ENCODE measurements at places on chromosomes 7 and 10. TPM values are rescaled to one million over a fixed set of nuclear protein-coding genes. Genes with fewer than 3 reads are reported as not detected.

WIPF3 gene
- 1.7 TPM for total RNA-seq

DNA sequence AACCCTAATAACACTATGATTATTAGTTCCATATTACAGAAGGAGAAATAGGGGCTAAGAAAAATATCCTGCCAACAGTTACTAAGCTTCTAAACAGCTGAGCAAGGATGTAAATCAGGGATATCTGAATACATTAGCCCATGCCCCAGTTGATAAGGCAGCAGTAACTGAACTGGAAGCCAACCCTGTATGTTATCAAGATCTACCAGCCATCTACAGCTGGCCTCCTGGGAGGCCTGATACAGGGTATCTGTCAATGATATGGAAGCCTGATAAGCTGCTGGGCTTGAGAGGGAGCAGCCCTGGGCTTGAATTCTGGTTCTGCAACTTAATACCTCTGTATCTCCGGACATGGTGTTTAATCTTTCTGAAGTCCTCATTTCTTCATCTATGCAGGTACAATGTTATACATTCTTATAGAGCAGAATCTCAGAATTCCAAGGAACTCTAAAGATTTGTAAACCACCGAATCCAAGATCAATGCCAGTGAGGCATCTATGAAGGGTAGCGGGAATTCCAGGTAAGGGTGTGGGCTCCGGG is 37.9 kb upstream of the AFAP1L2 start:
- no peaks in the 10 kb centered on the region for H3K27me3 ChIP-seq
- H3K4me3 ChIP-seq: no peak overlapping the region
- H3K27ac ChIP-seq: no peak overlapping the region
- H3K36me3 ChIP-seq: peaks cover 33% of the 10 kb centered on the region
- DNase-seq: no peak

- peaks cover 3% of the 10 kb centered on the region for H3K27me3 ChIP-seq
- no peak for DNase-seq
- no peak overlapping the region for H3K27ac ChIP-seq
- no peak overlapping the region for H3K4me3 ChIP-seq
- H3K36me3 ChIP-seq: no peaks in the 10 kb centered on the region
Measured at GRCh38 chr10:21196822-21197395, 299.8 kb upstream of the NEBL start.

- no peaks in the 10 kb centered on the region for H3K36me3 ChIP-seq
- H3K4me3 ChIP-seq: peak overlapping the region; percentile 39
- no peak for DNase-seq
- no peaks in the 10 kb centered on the region for H3K27me3 ChIP-seq
- H3K4me1 ChIP-seq: peaks cover 6% of the 10 kb centered on the region
Measured at GRCh38 chr10:112375721-112376395, 1.9 kb downstream of the ACSL5 start.

FANK1 gene
- total RNA-seq: 11.8 TPM

- no peaks in the 10 kb centered on the region for H3K4me1 ChIP-seq
- no peak overlapping the region for H3K4me3 ChIP-seq
- no peak for DNase-seq
- H3K27ac ChIP-seq: no peak overlapping the region
Measured at GRCh38 chr10:35503578-35503977, 101.6 kb upstream of the GJD4 start.

MEOX2 gene
- 3.0 TPM for total RNA-seq

DNA sequence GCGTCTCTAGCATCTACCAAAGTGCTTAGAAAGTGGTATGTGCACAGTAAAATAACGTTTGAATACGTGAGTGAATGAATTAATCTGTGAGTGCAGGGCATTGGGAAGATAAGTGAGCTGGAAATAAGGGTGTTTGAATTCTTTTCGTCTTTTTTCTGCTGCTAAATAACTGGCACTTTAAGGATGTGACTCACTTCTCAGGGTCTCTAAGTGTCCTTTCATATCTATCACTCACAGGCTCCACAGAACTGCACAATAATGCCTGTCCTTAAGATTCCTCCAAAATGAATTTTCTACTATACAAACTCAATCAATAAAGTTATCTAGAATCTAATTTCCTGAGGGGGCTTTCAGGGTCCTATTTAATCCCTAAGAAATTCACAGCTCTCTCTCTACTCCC is 3.2 kb upstream of the DGKB start:
- H3K36me3 ChIP-seq: no peaks in the 10 kb centered on the region
- H3K27ac ChIP-seq: no peak overlapping the region
- peaks cover 14% of the 10 kb centered on the region for H3K27me3 ChIP-seq
- DNase-seq: no peak
- no peak overlapping the region for H3K4me3 ChIP-seq

DNA sequence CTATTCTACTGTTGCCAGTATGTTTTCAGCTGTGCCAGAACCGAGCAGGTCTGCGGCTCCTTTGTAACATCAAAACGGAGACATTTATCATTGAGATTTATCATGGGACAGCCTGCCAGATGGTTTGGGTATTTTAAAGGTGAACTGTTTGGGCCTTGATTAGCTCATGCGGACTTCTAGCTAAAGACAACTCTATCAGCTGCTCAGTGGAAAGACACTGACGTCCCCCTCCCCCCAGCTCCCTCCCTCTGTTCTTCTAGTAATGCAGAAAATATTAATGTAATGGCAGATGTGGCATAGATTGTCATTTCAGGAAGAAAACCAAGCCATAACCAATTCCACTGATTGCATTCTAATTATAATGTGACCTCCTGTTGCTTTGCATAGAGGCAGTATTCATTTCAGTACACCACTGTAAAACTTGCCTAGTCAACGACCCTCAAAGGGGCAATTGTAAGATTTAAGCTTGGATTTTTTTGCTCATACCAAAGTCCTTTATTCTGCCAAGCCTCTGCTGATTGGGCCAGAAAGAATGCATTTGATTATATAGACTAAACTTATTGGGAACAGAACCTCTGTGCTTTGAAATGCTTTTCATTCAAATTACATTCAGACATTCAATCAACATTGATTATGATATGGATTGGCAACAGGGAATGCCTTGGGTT is 966.8 kb downstream of the LRMDA start:
- H3K27me3 ChIP-seq: peaks cover 3% of the 10 kb centered on the region
- DNase-seq: no peak
- peak overlapping the region; percentile 38 for H3K27ac ChIP-seq
- H3K36me3 ChIP-seq: peaks cover 4% of the 10 kb centered on the region
- H3K4me1 ChIP-seq: peaks cover 29% of the 10 kb centered on the region

DNA sequence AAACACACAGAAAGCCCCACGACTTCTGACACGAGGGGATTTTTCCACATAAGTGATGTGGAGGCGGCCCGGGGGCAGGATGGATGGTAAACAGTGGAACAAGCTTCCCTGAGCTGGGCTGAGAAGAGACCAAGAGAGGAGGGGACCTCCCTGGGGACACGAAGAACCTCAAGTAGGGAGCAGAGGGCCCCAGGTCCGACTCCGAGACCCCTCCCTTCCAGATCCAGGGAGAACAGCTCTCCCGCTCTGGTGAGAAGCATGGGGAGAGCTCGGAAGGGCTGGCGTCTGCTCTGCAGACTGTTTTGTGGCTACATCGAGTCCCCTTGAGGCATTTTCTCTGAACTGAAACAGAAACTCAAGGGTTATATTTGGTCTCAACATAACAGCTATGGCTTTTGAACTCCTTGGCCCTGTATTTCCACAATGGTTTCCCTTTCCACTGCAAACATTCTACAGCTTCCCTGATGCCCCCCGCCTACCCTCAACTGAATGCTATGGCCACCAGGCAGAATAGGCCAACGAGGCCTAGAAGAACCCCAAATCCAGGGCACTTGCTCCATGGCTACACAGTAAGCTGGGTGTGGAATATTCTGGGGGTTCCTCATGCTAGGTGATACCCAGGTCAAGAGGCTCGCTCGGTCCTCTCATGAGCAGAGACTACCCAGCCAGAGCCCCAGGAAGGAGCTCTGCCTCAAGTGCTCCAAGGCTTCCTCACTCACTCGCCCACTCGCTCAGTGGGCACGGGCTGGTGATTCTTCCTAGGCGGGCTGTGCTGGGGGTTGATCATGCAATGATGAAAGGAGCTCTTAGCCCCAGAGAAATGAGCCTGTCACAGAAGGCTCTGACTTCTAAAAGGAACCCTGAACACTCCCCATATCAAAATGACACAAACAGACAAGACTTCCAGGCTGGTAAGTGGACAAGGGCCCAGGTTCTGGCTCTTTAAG is 47.5 kb downstream of the FAM53B start:
- peaks cover 15% of the 10 kb centered on the region for H3K36me3 ChIP-seq
- DNase-seq: no peak
- no peaks in the 10 kb centered on the region for H3K27me3 ChIP-seq
- H3K4me1 ChIP-seq: peaks cover 41% of the 10 kb centered on the region

DNA sequence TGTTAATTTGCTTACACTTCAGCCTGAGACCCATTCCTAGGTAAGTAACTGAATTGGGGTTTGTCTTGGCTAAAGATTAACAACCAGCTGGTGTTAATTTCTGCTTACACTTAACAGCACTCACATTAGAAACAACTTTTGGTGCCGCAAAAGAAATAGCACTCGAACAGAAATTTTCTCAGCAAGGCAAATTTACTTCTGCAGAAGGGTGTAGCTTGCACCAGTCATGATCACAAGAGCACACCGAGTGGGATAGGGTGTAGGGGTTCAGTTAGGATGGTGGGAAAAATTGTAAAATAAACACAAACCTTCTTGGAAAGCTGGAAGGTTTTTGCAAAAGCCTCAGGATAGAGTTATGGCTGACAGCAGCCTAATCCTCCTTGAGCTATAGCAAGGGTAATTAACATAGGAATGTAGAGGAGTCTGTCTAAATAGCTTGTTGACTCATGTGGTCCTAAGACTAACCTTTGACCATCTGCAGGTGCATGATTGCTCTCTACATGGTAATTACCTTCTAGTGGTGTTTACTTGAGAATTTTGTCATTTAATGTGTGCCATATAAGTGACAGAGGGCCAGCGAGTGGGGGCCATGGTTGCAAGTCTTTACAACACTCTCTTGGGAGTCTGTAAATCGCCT is 67.8 kb upstream of the CDK13 start:
- H3K4me1 ChIP-seq: no peaks in the 10 kb centered on the region
- DNase-seq: no peak
- no peak overlapping the region for H3K4me3 ChIP-seq
- no peak overlapping the region for H3K27ac ChIP-seq
- H3K36me3 ChIP-seq: no peaks in the 10 kb centered on the region

- H3K4me3 ChIP-seq: no peak overlapping the region
- no peak overlapping the region for H3K27ac ChIP-seq
- no peaks in the 10 kb centered on the region for H3K36me3 ChIP-seq
Measured at GRCh38 chr10:22053048-22053447, 49.5 kb upstream of the DNAJC1 start.

GRCh38 chr7:100444311-100445278 is 8.3 kb upstream of the PPP1R35 start:
- peak overlapping the region; percentile 5 for H3K4me3 ChIP-seq
- no peaks in the 10 kb centered on the region for H3K36me3 ChIP-seq
- no peak for DNase-seq
- H3K27me3 ChIP-seq: no peaks in the 10 kb centered on the region
- H3K27ac ChIP-seq: peak overlapping the region; percentile 75

GRID2IP gene
- total RNA-seq: 1.6 TPM

KCNIP2 gene
- 1.4 TPM for total RNA-seq

DNA sequence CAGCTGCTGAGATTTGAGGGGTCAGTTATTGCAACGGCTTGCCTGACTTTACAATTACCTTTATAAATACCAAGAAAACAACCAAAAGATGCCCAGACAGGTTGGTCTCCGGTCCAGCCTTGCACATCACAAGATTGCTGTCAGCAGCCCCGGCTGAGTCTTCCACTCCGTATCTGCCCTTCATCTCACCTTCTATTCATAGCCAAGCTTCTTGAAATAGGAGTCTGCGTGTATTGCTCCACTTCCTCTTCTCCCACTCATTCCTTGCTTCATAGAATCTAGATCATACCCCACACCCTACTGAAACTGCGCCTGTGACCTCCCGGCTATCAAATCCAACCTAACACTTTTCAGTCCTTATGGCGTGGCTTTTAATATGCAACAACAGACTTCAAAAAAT is 31.1 kb upstream of the USP6NL start:
- DNase-seq: no peak
- H3K27ac ChIP-seq: no peak overlapping the region
- H3K27me3 ChIP-seq: no peaks in the 10 kb centered on the region

MYL10 gene
- not detected for total RNA-seq

- H3K36me3 ChIP-seq: no peaks in the 10 kb centered on the region
- H3K27me3 ChIP-seq: no peaks in the 10 kb centered on the region
- no peak overlapping the region for H3K4me3 ChIP-seq
- H3K4me1 ChIP-seq: peaks cover 19% of the 10 kb centered on the region
- DNase-seq: no peak
- H3K27ac ChIP-seq: no peak overlapping the region
Measured at GRCh38 chr10:70892631-70893030, 4.3 kb upstream of the PCBD1 start.

TSPAN15 gene
- total RNA-seq: 19.7 TPM
